ENCODE measurements at places on chromosomes 7 and 10. TPM values are rescaled to one million over a fixed set of nuclear protein-coding genes. Genes with fewer than 3 reads are reported as not detected.

The TAS2R5 gene
- 0.24 TPM for total RNA-seq

- no peak for DNase-seq
Measured at GRCh38 chr10:96655461-96656197, 64.7 kb downstream of the PIK3AP1 start.

DNA sequence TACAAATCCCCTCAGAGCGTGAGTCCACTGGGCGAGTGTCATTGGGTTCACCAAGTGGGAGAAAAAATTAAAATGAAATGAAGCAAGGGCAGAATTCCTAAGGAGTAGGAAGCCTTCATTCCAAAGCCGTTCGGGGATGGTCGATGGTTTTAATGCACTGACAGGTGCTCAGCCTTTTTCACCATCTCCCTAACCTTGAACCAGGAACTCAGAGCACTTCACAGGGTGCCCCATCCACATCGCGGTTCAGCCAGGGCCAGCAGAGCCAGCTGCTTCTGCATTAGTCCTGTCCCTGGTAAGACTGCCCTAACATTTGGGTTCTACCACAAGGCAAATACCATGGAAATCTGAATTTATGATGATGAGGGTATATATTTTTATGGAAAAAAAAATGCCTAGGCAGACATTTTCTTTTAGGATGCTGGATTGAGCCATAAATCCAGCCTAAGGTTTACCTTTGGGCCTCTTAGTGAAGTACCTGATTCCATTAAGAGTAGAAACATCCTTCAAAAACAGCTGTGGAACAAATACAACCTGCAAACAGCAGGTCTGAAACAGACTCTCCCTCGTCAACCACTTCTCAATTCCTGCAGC, 203.5 kb upstream of the RNF32 start:
- no peak for DNase-seq

DNA sequence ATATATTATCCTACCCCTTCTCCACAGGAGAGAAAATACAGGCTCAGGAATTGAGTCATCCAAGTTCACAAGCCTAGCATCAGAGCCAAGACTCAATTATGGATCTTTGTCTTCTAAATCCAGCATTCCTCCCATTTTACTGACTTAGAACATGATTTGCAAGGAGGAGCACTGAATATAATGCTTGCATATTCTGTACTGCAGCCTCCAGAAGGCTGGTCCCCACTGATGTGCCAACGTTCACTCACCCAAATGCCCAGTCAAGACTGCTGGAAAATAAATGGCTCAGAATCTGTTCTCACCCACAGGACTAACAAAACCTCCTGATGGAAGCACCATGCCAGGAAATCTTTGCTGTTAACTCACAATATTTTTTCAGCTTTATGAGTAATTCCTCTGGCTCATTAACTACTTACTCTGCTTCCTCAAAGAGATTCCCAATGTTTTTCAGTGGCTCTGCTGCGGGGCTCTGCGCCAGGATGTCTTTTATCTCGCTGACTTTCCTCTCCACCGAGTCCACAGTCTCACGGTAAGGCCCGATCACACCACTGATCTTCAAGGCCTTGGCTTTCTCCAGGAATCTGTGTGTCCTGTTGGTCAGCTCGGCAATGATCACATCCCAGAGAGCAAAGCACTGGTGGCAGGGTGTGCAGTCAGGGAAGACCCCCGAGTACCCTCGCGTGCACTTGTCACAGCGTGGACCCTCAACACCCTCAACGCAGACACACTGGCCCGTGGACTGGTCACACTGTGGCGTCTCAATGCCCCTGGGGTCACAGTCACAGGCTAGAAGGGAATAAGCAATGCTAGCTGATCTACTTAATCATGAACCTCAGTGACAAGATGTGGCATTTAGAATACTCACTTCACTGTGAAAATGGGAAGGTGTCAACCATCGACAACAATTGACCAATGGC, 48.8 kb downstream of the DLD start:
- no peak for DNase-seq

DNA sequence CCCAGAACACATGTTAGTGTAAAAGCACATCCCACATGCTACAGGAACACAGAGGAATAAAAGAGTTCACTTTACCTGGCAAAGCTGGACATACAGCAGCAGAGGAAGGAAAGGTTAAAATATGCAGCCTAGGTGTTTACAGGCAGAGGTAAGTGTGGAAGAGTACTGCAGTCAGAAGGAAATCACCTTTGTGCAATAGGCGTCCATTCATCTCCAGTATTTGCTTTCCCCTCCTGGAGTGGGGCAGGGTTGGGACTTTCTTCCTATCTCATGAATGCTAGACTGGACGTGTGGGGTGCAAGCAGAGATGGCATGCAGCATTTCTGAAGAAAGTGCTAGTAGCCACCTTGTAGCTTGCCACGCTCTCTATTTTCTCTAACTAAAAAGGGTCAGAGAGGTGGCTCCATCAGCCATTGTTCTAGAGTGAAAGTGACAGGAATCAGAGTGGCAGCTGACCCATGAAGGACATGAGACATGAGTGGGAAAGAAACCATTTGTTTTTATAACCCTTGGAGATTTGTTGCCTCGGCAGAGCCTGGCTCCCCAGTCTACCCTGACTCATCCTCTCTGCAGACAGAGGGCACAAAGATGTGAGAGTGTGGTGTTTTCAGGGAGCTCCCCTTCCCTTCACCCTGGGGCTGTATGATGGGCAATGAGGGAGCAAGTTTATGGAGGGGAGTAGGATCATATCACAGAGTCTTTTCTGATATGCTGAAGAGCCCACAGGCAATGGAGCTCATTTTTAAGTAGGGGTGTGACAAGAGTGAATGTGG, 101.2 kb upstream of the SEC61G start:
- DNase-seq, result no peak

Measured in H7 (cell line).